ENCODE measurements at places on chromosomes 1 and 21.

- H3K4me1 ChIP-seq, result peaks cover 2% of the 10 kb centered on the region
- DNase-seq, result no peak
- H3K4me3 ChIP-seq, result peak overlapping the region; percentile 17
- peaks cover 13% of the 10 kb centered on the region for H3K36me3 ChIP-seq
These were observed 11.3 kb downstream of the DFFB start for GRCh38 chr1:3868464-3869006.

GRCh38 chr1:186404454-186405051 lies 28.9 kb downstream of the ODR4 start:
- H3K27me3 ChIP-seq, result no peaks in the 10 kb centered on the region
- no peak overlapping the region for H3K27ac ChIP-seq
- H3K4me3 ChIP-seq, result no peak overlapping the region
- peaks cover 82% of the 10 kb centered on the region for H3K36me3 ChIP-seq

- no peak overlapping the region for H3K4me3 ChIP-seq
- H3K27me3 ChIP-seq, result no peaks in the 10 kb centered on the region
- no peak overlapping the region for H3K27ac ChIP-seq
- no peaks in the 10 kb centered on the region for H3K36me3 ChIP-seq
These were observed 38.6 kb downstream of the C1orf87 start for GRCh38 chr1:60034999-60035398.

- H3K27me3 ChIP-seq, result no peaks in the 10 kb centered on the region
- no peak overlapping the region for H3K4me3 ChIP-seq
- peak; percentile 75 for DNase-seq
These were observed 34.9 kb upstream of the PPP1R15B start for GRCh38 chr1:204446413-204447111.

GRCh38 chr1:207035877-207036551 lies 3.5 kb upstream of the C1orf116 start:
- H3K36me3 ChIP-seq, result no peaks in the 10 kb centered on the region
- DNase-seq, result no peak
- no peak overlapping the region for H3K4me3 ChIP-seq
- no peak overlapping the region for H3K27ac ChIP-seq
- peaks cover 7% of the 10 kb centered on the region for H3K4me1 ChIP-seq
- H3K27me3 ChIP-seq, result no peaks in the 10 kb centered on the region

- no peaks in the 10 kb centered on the region for H3K27me3 ChIP-seq
- no peaks in the 10 kb centered on the region for H3K4me1 ChIP-seq
- no peak for DNase-seq
- no peak overlapping the region for H3K4me3 ChIP-seq
These were observed 477.5 kb downstream of the NUF2 start for GRCh38 chr1:163799190-163799805.

GRCh38 chr1:51519048-51519864 lies at the start of gene EPS15:
TSS of gene EPS15 (minus strand) at chr1:51519266. CDS start at chr1:51519231, 35 bp downstream.
- H3K36me3 ChIP-seq, result no peaks in the 10 kb centered on the region
- peak; percentile 73 for DNase-seq
- no peaks in the 10 kb centered on the region for H3K27me3 ChIP-seq
- H3K4me1 ChIP-seq, result peaks cover 6% of the 10 kb centered on the region
- H3K27ac ChIP-seq, result peak within 1 kb of the TSS; percentile 91
- peak within 1 kb of the TSS; percentile 99 for H3K4me3 ChIP-seq

- DNase-seq, result no peak
- peaks cover 6% of the 10 kb centered on the region for H3K4me1 ChIP-seq
- H3K27ac ChIP-seq, result no peak overlapping the region
- no peak overlapping the region for H3K4me3 ChIP-seq
- H3K36me3 ChIP-seq, result no peaks in the 10 kb centered on the region
- H3K27me3 ChIP-seq, result peaks cover 4% of the 10 kb centered on the region
These were observed 124.0 kb upstream of the CSF3R start for GRCh38 chr1:36606641-36607262.

GRCh38 chr1:59071876-59072582 lies 224.9 kb upstream of the FGGY start:
- no peak for DNase-seq
- H3K27ac ChIP-seq, result no peak overlapping the region
- H3K4me1 ChIP-seq, result peaks cover 6% of the 10 kb centered on the region
- H3K4me3 ChIP-seq, result no peak overlapping the region

- H3K27me3 ChIP-seq, result no peaks in the 10 kb centered on the region
- DNase-seq, result no peak
- H3K4me3 ChIP-seq, result no peak overlapping the region
- no peak overlapping the region for H3K27ac ChIP-seq
These were observed 102.5 kb upstream of the PTGFR start for GRCh38 chr1:78388275-78388674.

DNA sequence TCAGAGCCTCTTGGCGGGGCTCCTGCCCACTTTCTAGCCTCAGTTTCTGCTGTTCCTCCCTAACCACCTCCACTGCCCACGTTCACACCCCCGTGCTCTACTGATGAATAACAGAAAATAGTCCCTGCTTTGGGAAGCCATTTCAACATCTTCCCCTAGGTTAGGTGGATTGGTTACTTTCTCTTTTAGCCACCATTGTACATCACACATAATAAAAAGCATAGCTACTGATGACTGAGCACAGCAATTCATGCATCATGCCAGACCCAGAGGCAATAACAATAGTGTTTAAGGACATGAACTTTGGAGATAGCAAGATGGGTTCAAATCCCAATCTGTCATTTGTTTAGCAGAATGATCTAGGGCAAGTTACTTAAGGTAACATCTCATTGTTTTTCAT lies 74.6 kb downstream of the COLGALT2 start:
- no peak overlapping the region for H3K27ac ChIP-seq
- peaks cover 4% of the 10 kb centered on the region for H3K36me3 ChIP-seq
- no peak overlapping the region for H3K4me3 ChIP-seq
- H3K4me1 ChIP-seq, result no peaks in the 10 kb centered on the region
- no peaks in the 10 kb centered on the region for H3K27me3 ChIP-seq

GRCh38 chr1:89942825-89943658 lies 51.9 kb upstream of the ZNF326 start:
- H3K4me1 ChIP-seq, result peaks cover 30% of the 10 kb centered on the region
- peaks cover 2% of the 10 kb centered on the region for H3K36me3 ChIP-seq
- no peaks in the 10 kb centered on the region for H3K27me3 ChIP-seq
- H3K27ac ChIP-seq, result no peak overlapping the region

DNA sequence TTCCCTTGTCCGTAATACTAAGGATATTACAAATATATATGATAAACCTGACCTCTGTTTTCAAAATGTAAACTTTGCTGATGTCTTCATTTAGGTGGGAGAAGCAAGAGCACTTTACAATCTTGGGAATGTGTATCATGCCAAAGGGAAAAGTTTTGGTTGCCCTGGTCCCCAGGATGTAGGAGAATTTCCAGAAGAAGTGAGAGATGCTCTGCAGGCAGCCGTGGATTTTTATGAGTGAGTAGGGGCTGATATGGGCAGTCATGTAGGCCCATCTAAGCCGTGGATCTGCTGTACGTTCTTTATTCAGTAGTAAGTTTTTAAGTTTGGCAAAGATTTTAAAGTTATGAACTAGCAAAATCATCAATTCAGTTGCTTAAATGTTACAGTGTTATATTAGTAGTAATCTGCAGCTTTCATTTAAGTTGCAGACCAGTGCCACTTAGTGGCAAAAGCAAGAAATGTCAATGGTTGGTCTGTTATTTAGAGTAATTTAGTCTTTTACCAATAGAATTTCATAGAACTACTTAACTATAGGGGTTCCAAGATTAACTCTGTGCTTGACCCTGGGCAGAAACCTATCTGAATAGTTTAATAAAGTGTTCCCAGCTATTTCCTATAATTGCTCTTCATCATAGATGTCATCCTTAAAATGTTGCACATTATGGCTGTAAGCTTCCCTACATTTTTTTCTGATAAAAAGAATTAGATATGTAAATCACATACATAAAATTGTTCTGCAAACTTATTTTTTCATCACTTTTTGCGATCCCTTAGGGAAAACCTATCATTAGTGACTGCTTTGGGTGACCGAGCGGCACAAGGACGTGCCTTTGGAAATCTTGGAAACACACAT lies 21.3 kb downstream of the GPSM2 start:
- H3K4me3 ChIP-seq, result no peak overlapping the region
- H3K27ac ChIP-seq, result no peak overlapping the region
- H3K27me3 ChIP-seq, result no peaks in the 10 kb centered on the region

DNA sequence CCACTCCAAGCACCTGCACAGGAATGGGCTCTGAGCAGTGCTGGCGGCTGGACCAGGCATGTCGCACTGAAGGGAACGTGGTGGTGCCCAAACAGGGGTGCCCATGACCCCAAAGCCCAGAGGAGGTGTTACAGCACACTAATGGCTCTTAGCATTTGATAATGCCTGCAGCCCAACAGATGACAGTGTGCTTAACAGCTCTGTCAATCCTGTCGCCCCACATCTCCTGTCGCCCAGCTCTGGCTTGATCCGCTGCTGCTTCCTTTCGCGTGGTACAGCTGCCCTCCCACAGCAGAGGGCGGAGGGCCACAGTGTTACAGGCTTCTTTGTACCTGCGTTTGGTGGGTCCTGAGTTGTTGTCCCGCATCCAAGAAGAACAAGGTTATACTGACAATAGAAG lies 32.2 kb upstream of the CR1L start:
- H3K36me3 ChIP-seq, result no peaks in the 10 kb centered on the region
- no peaks in the 10 kb centered on the region for H3K4me1 ChIP-seq
- H3K27me3 ChIP-seq, result no peaks in the 10 kb centered on the region
- H3K4me3 ChIP-seq, result no peak overlapping the region
- DNase-seq, result no peak

DNA sequence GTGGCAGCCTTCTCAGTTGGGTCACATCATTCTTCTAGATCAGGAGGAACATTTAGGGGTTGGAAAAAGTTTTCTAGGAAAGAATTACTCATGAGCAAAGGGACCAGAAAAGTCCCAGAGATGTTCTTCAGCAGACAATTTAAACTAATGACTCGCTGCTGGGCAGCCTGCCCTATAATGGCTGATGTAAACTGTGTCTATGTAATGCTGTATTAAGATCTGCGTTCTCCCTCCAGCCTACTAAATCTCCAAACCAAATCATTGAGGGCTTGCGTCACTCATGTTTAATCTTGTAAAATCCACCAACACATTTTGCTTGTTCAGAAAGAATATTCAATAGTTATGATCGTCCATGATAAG lies 92.1 kb downstream of the LRRC8C start:
- no peaks in the 10 kb centered on the region for H3K36me3 ChIP-seq
- H3K27ac ChIP-seq, result no peak overlapping the region
- peaks cover 1% of the 10 kb centered on the region for H3K4me1 ChIP-seq

- peak; percentile 20 for DNase-seq
- H3K4me3 ChIP-seq, result peak overlapping the region; percentile 94
- peaks cover 11% of the 10 kb centered on the region for H3K4me1 ChIP-seq
- no peaks in the 10 kb centered on the region for H3K27me3 ChIP-seq
- H3K36me3 ChIP-seq, result no peaks in the 10 kb centered on the region
These were observed 1.3 kb downstream of the NEK7 start for GRCh38 chr1:198157847-198158725.

DNA sequence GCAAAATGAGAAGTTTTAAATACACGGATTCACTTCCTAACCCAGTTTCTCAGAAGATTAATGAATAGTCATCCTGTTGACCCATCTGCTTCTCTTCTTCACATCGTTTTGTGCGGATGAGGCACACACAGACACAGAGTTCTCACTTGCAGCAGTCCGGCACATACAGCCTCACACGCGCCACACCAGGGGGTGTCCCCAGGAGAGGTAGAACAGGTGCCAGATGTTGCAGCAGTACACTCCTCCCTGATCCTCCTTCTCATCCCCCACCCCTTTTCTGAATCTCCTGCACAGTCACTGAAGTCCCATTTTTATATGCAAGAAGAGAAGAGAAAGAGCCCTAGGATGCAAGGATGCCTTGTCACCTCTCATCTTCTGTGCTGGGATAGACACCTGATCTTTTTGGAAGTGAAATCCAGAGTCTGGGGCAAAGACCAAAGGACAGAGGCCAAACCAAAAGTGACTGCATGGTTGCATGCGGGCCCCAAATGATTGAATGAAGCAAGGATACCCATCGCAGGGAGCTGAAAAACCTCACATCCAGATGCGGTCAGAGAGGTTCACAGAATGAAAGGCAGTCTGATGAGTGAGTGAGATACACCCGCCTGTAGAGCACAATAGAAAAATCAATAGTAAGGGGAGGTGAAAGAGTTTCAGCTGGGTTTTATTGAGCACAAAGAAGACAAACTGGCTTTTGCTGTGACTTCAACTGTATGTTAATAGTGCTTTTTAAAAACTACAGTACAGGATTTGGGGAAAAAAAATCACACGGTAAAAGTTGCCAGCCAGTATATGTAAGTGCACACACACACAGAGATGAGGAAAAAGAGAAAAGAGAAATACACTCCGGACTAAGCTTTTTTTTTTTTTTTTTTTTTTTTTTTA lies 28.9 kb downstream of the PBX1 start:
- peak overlapping the region; percentile 94 for H3K27ac ChIP-seq
- no peaks in the 10 kb centered on the region for H3K27me3 ChIP-seq
- peaks cover 23% of the 10 kb centered on the region for H3K36me3 ChIP-seq
- no peak for DNase-seq

GRCh38 chr21:25657140-25657539 lies 18.1 kb downstream of the JAM2 start:
- no peak for DNase-seq
- peaks cover 14% of the 10 kb centered on the region for H3K4me1 ChIP-seq
- peaks cover 5% of the 10 kb centered on the region for H3K36me3 ChIP-seq
- H3K27ac ChIP-seq, result no peak overlapping the region

- DNase-seq, result no peak
- H3K4me3 ChIP-seq, result no peak overlapping the region
- no peaks in the 10 kb centered on the region for H3K36me3 ChIP-seq
- H3K4me1 ChIP-seq, result peaks cover 8% of the 10 kb centered on the region
- no peaks in the 10 kb centered on the region for H3K27me3 ChIP-seq
These were observed 310.3 kb downstream of the SIPA1L2 start for GRCh38 chr1:232319518-232320210.

GRCh38 chr1:182633657-182634281 lies 29.6 kb upstream of the RGS16 start:
- H3K27me3 ChIP-seq, result no peaks in the 10 kb centered on the region
- H3K27ac ChIP-seq, result no peak overlapping the region
- no peak for DNase-seq
- H3K36me3 ChIP-seq, result no peaks in the 10 kb centered on the region
- peaks cover 25% of the 10 kb centered on the region for H3K4me1 ChIP-seq

- no peaks in the 10 kb centered on the region for H3K36me3 ChIP-seq
- no peak for DNase-seq
These were observed 77.7 kb downstream of the TOMM20 start for GRCh38 chr1:235050911-235051360.

GRCh38 chr21:38848187-38848609 lies 42.5 kb downstream of the ETS2 start:
- no peak overlapping the region for H3K27ac ChIP-seq
- H3K36me3 ChIP-seq, result no peaks in the 10 kb centered on the region
- no peaks in the 10 kb centered on the region for H3K27me3 ChIP-seq
- no peak for DNase-seq
- H3K4me1 ChIP-seq, result peaks cover 2% of the 10 kb centered on the region
- H3K4me3 ChIP-seq, result no peak overlapping the region

GRCh38 chr1:3618881-3619671 lies 5.7 kb upstream of the TPRG1L start:
- no peak overlapping the region for H3K4me3 ChIP-seq
- no peak overlapping the region for H3K27ac ChIP-seq
- no peaks in the 10 kb centered on the region for H3K27me3 ChIP-seq
- peaks cover 1% of the 10 kb centered on the region for H3K36me3 ChIP-seq
